ENCODE measurements at places on chromosomes 13 and 19. TPM values are rescaled to one million over a fixed set of nuclear protein-coding genes. Genes with fewer than 3 reads are reported as not detected.

CYP4F22 gene
- not detected for total RNA-seq

ZNF234 gene
- total RNA-seq = 9.4 TPM

TNFSF13B gene
- 2.1 TPM for total RNA-seq

LHFPL6 gene
- 63.7 TPM for total RNA-seq

IGSF23 gene
- not detected for total RNA-seq

KLK2 gene
- not detected for total RNA-seq

TMEM59L gene
- 2.8 TPM for total RNA-seq

NPAS1 gene
- total RNA-seq = not detected

KRTDAP gene
- total RNA-seq = not detected

GRCh38 chr13:80168089-80168850 lies 172.7 kb downstream of the SPRY2 start:
- DNase-seq = no peak

DNA sequence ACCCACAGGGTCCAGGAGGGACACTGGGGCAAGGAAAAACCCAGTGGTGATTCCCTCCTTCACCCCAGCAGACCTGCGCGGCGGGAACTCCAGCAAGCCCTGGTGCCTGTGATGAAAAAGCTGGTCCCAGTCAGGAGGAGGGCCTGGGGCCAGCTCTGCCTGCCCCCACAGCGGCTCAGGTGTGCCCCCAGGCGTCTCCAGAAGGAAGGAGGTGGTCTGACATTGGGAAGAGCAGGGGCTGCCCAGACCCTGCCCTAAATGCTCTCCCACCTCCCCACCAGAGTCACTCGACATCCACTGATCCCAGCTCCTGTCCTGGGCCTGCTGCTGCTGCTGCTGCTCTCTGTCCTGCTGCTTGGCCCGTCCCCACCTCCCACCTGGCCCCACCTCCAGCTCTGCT lies 6.2 kb downstream of the PTH2 start:
- no peak for DNase-seq

DNA sequence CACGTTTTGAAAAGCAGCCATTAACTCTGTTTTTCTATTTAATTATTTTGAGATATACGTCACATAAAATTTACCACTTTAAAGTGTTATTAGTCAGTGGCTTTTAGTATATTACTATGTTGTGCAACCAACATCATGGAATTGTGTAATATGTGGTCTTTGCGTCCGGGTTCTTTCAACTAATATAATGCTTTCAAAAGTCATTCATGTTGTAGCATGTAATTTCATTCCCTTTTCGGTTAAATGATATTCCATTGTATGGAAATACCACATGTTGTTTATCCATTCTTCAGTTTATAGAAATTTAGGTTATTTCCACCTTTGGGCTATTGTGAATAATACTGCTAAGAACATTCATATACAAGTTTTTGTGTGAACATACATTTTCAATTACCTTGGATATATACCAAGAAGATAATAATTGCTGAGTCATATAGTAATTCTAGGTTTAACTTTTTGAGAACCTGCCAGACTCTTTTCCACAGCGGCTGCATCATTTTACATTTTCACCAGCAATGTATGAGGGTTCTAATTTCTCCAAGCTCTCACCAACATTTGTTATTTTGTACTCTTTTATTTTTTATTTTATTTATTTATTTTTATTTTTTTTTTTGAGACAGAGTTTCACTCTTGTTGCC lies 28.1 kb upstream of the CLDN10 start:
- DNase-seq = no peak

GRCh38 chr13:113152984-113153809 lies 5.3 kb upstream of the PROZ start:
- DNase-seq = peak; percentile 78

GRCh38 chr13:33116321-33117010 lies 100.2 kb downstream of the KL start:
- DNase-seq = no peak

GRCh38 chr13:53112522-53112921 lies 83.9 kb downstream of the OLFM4 start:
- DNase-seq = no peak

GRCh38 chr13:102869948-102870676 lies 24.3 kb downstream of the ERCC5 start:
- DNase-seq = no peak

DNA sequence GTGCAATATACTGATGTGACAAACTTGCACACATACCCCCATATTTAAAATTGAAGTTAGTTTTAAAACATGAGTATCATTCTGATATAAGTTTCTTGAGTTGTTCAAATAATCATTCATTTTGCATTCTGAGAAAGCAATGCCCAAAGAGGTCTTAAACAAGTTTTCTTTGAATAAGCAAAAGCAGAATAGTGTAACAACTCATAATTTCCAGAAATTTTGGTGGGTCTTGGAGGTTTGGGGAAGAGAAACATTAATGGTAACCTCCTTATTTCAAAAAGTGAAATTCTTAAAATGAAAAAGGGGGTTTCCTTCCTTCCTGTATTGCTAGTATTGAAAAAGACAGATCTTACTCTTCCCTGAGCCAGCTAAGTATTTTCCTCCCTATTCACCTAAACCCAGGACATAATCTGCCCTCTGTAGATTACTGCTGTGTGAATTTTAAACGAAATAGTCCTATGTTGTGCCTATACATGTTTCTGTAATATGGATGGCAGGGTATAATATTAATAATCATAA lies 30.4 kb downstream of the SLC25A15 start:
- no peak for DNase-seq

DNA sequence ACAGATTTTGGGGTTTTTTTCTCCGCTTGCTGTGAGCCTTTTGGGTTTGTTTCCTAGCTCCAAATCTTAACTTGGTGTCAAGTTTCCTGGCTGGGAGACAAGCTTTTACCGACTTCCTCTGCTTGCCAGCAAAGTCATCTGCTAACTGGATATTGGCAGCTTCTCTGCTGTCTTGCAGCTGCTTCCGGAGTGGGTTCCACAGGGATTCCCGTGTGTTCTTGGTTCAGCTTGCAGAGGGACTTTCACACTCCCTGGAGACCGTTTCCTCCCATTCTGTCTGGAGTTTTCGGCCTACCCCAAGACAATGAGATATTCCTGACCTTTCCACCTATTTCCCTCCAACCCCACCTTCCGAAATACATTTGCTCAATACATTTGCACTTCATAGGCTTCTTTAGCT lies 2.2 kb upstream of the COLGALT1 start:
- no peak for DNase-seq

DNA sequence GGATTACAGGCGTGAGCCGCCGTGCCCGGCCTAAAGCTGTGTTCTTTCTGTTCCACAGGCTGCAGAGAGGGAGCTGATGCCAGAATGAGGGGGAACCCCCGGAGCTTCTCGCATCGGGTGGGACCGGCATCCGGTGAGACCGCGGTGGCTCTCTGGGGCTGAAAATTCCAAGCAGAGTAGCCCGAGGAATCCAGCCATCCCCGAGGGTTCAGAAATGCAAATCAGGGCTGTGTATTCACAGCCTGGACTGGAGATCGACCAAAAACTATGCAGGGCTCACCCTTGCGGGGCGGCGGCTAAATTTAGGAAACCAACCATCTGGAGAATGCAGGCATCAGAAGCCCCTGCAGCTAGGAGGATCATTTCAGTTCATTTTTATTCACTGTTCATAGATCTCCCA lies 99.2 kb downstream of the GNG7 start:
- peak; percentile 81 for DNase-seq

DNA sequence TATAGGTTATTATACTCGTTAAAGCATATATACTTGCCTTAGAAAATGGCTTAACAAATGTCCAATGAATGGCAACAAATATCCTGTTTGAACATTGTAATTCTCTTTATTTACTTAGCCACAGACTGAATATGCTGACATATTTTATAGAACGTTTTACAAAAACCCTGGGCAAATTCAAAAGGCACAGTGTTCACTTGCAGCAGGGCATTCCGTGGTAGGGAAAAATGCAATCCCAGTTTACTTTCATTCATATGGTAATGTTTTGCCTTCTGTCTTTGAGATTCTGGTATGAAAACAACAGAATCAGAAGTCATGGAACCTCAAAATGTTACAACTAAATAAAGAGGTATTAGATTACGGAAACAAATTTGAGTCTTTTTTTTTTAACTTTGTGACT lies 56.2 kb upstream of the MYCBP2 start:
- no peak for DNase-seq

DNA sequence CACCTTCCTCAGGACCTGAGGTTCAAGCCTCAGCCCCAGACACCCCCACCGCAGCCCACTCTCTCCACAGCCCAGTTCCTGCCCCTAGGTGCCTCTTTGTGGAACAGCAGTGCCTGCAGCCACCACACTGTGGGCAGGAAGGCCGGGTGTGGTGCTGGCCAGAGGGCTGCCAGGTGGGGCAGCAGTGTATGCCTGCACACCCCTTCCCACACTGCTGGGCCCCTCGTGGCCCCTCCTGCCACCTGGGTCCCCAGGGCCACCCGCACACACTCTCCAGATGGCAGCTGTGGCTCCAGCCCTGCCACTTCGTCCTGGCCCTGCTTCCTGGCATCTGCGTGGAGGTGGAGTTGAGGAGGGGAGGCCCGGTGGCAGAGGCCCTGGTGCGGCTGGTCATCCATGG lies 35.1 kb downstream of the HPN start:
- no peak for DNase-seq

GRCh38 chr13:71814806-71815360 lies 52.1 kb downstream of the DACH1 start:
- DNase-seq = no peak

DNA sequence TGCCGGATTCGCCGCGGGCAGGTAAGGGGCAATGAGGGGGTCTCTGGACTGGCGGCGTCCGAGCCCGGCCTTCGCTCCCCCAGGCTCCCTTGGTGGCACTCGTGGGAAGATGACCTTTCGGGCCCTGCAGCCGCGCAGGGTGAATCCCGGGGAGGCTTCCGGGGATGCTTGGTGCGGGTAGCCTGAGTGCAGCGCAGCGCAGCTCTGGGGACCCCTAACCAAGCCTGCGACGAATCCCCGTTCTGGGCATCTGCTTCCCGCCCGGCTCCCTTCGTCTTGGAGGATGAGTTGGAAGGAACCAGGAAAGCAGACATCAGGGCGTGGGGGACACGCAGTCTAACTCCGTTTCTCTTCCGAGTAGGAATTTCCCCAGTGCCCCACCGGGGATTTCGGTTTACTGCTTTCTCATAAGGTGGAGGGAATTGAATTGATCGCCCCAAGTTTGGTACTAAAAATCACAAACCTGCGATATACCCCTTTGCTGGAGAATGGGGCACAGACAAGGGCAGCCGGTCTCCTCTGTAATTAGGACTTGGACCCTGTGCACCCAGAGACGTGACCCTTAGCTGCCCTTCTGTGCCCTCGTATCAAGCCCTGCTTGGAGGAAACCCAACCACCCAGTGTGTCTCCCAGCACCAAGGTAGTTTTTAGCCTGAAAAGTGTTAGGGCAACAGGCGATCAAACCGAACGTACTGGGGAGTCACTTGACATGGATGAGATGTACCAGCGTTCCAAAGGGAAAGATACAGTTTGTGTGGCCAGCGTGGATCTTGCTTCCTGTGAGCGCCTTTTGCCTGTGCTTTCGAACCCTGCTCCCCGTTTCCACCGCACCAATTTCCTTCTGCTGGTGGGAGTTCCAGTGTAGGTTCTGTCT lies 1.0 kb downstream of the GPC5 start:
- DNase-seq = no peak

- DNase-seq = peak; percentile 81
Measured at GRCh38 chr13:110161112-110161882, 145.7 kb downstream of the COL4A1 start.

DNA sequence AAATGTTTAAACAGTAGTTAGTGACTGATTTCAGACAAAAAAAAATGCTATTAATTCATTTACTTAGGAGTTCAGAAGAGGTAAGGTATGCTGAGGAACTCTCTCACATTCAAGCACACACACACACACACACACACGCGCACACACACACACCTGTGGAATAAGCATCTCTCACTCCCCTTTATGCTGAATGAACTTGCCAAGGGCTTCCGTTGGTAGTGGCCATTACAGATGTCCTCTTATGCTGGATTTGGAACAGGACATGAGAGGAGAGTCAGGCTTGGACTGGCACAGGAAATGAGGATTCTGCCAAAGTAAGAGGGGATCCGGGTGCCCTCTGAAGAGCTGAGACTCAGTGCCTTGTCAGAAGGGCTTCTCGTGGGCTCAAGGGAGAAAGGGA lies 463.4 kb upstream of the MIR17HG start:
- DNase-seq = no peak

DNA sequence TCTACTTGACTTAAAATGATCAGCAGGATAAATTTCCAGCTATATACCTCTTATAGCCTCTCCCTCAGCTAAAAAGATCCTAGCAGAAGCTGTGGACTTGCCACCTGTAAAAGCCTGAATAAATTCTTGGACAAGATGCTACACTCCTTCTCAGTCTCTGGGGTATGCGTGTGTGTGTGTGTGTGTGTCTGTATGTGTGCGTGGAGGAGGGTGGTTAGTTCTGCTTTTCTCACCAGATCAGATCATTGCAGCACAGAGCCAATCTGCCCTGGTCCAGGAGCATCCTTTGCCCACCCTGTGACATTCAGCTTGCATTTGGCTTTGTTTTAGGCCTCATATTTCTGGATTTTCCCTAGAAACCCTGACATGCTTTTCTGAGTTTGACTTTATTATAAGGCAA lies 438.3 kb downstream of the RFC3 start:
- no peak for DNase-seq

DNA sequence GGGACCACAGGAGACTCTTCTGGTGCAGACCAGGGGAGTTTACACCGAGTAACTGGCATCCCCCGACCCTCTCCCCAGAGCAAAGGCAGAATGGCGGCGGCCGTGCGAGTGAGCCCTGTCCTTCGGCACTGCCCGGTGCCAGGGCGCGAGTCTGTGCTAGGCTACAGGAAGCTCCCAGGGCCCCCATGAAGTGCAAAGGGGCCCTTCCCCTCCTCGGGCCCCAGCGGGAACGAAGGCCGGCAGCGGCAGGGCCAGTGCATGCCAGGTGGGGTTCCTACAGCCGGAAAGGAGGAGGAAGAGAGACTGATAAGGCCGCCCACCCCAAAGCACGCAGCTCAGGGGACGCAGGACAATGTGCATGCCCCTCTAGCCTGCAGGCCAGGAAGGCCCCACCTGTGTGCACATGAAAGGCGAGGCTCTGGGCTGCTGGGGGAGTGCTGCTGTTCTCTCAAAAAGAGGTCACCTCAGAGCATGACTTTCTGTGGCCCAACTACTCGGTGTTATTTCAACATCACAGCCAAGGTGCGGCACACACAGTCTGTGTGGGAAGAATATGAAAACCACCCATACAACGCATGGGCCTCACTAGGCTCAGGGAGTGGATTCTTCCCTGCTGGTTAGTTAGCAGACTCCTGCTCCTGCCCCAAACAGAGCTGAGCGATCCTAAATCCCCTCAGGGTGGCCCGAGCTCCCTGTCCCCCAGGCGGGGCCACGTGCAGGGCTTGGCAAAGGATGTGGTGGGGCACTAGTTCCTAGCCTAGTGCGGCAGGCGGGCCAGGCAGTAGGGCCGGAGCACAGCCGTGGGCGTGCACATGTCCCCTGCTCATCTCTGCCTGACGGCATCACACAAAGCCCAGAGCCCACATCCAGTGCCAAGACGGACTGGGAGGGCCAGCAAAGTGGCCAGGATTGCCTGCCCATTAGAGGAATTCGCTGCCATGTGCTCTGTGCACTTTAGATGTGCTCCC lies 28.4 kb upstream of the TIMM44 start:
- DNase-seq = no peak

GRCh38 chr19:17831419-17831888 lies 10.1 kb upstream of the INSL3 start:
- DNase-seq = no peak

GRCh38 chr19:7831452-7831851 lies 1.4 kb downstream of the EVI5L start:
- DNase-seq = no peak
